ENCODE measurements at places on chromosomes 13 and 19. TPM values are rescaled to one million over a fixed set of nuclear protein-coding genes. Genes with fewer than 3 reads are reported as not detected.

The GPC6 gene
- polyA plus RNA-seq = 5.9 TPM

The HCN2 gene
- polyA plus RNA-seq = not detected

The GDF15 gene
- 6.7 TPM for polyA plus RNA-seq

DNA sequence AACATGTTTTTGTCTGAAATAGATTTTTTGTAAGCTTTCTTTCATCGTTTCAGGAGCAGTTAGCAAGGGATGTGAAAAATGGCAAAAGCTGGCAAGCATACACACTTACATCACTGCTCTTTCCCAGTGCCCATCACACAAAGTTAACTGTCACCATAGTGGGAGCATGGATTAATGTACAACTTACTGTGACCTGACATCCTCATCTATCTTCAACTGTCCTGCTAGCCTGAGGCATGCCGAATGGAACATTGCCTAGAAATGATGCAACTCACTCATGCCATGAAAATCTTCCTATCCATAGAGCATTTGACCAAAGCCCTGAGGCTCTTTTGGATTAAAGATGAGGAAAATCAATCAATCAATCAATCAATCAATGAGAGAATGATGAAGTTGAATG lies 491.7 kb upstream of the SLC10A2 start:
- no peak for DNase-seq

GRCh38 chr13:77372275-77372674 lies 45.4 kb upstream of the MYCBP2 start:
- DNase-seq = no peak

GRCh38 chr13:29763436-29764180 lies 86.8 kb downstream of the UBL3 start:
- DNase-seq = no peak

DNA sequence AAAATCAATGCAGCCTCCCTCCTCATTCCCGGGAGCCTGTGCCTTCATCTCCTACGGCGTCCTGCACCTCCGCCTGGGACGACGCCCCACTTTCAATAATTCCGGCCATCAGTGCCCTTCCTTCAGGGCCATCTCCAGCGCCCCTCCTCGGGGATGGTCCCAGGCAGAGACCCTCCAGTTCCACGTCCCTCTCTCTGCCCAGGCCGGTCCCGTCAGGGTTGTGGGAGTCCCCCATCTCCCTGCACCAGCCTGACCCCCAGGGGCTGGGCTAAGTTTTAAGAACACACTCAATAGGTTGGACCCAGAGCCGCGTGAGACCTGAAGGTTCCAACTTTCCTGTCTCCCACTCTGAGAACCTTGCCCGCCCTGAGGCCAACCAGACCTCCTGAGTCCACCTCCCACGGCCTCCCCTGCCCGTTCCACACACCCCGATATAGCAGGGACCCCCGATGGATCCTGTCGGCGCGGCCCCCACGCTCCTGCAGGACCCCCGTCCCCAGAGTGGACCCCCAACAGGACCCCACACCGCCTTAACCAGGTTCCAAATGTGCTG lies 646 bp downstream of the TMEM161A start:
- DNase-seq = no peak
